ENCODE measurements at places on chromosomes 2 and 18.

DNA sequence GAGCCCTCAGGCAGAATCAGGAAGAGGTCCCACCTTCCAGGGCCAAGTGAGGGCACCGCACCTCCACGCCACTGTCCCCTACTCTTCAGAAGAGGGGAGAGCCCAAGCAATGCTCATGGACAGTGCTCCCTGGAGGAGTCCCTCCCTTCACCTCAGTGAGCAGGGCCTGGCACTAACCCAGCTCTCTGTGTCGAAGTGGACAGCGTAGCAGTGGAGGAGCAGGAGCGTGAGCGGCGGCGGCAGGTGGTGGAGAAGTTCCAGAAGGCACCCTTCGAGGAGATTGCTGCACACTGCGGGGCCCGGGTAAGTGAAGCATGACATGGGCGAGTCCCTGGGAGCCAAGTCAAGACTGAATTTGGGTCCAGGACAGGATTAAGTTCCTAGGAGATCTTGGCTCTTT is 16.7 kb downstream of the POMC start:
- H3K4me3 ChIP-seq = no peak overlapping the region
- no peak for DNase-seq
- H3K4me1 ChIP-seq = no peaks in the 10 kb centered on the region
- H3K27me3 ChIP-seq = no peaks in the 10 kb centered on the region

GRCh38 chr18:39701839-39702238 is 2136.2 kb upstream of the CELF4 start:
- no peak overlapping the region for H3K4me3 ChIP-seq
- no peak overlapping the region for H3K27ac ChIP-seq
- H3K36me3 ChIP-seq = no peaks in the 10 kb centered on the region
- H3K27me3 ChIP-seq = no peaks in the 10 kb centered on the region
- DNase-seq = no peak

DNA sequence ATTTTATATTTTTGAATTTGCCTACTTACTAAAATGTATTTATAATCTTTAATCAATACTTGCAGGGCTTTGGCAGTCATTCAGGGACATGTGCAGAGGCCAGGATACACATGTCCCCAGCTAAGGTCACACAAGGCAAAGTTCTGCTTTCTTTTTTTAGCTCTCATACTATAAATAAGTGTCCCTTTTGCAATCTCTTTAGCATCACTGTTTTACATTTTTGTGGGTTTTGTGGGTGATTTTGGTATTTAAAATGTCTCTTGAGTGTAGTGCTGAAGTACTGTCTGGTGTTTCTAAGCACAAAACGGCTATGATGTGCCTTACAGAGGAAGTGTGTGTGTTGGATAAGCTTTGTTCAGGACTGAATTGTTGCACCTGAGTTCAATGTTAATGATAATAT is 309.0 kb upstream of the GULP1 start:
- no peak for DNase-seq
- no peaks in the 10 kb centered on the region for H3K36me3 ChIP-seq
- H3K27ac ChIP-seq = no peak overlapping the region
- no peak overlapping the region for H3K4me3 ChIP-seq

DNA sequence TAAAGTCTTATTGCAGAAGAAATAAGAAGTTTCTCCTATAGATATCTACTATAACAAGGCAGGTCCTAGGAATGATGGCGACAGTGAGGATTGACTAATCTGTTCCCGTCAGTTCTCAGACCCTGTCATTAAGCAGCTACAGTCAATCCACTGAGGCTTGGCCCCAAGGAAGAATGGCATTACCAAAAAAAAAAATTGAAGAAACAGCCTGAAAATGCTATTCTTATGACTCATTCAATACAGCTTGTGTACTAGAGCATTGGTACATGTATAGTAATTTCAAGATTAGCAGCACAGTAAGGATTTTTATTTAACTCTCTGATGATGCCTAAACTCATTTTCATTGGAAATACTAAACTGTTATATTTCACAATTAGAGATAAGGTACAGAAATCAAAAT is 1096.1 kb upstream of the NXPH2 start:
- no peak overlapping the region for H3K4me3 ChIP-seq
- no peaks in the 10 kb centered on the region for H3K4me1 ChIP-seq
- H3K27ac ChIP-seq = no peak overlapping the region
- no peaks in the 10 kb centered on the region for H3K27me3 ChIP-seq

GRCh38 chr2:153163055-153163454 is 315.5 kb downstream of the RPRM start:
- no peaks in the 10 kb centered on the region for H3K27me3 ChIP-seq
- H3K4me1 ChIP-seq = no peaks in the 10 kb centered on the region
- H3K27ac ChIP-seq = no peak overlapping the region
